ENCODE measurements at places on chromosomes 6 and 20. TPM values are rescaled to one million over a fixed set of nuclear protein-coding genes. Genes with fewer than 3 reads are reported as not detected.

GJA10 gene
- polyA plus RNA-seq: not detected

CST4 gene
- not detected for polyA plus RNA-seq

DNA sequence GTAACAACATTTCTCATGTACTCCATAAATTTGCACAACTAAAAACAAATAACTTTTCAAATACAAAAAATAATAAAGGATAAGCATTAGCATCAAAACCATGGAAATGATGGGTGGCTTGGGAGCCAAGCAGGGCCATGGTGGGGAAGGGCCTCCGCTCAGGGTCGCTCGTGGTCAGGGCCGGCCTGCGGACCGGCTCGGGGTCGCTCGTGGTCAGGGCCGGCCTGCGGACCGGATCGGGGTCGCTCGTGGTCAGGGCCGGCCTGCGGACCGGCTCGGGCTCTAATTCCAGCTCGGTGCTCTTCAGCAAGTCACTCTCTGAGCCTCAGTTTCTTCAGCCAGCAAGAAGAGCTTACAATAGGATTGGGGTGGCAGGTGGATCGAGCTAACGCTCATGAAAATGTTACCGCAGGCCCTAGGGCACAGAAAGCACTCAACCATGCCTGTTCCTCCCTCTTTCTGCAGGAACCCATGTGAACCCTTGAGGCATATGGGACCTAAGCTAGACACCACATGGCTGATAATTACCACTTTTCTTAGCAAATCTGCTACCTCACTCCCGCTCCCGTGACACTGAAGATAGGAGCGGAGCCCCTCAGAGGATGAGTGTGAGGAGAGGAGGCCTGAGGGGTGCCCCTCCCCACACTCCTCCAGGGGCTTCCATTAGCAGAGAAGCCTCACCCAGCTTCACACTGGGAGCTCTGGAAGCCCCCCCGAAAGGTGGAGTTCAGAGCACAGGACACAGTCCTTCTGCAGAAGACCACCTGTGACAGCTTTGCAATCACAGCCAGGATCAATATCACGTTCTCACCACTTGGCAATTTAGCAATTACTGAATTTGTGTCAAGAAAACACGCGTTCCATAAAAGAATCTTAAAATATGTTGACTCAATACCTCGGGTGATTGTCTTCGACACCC lies 103.0 kb downstream of the PSMB1 start:
- no peak overlapping the region for H3K4me3 ChIP-seq
- DNase-seq: no peak
- H3K36me3 ChIP-seq: no peaks in the 10 kb centered on the region
- no peak overlapping the region for H3K27ac ChIP-seq
- H3K4me1 ChIP-seq: no peaks in the 10 kb centered on the region

- H3K4me1 ChIP-seq: peaks cover 20% of the 10 kb centered on the region
- no peak for DNase-seq
- H3K4me3 ChIP-seq: no peak overlapping the region
These were observed 44.9 kb upstream of the TLDC2 start for GRCh38 chr20:36830791-36831691.

DNA sequence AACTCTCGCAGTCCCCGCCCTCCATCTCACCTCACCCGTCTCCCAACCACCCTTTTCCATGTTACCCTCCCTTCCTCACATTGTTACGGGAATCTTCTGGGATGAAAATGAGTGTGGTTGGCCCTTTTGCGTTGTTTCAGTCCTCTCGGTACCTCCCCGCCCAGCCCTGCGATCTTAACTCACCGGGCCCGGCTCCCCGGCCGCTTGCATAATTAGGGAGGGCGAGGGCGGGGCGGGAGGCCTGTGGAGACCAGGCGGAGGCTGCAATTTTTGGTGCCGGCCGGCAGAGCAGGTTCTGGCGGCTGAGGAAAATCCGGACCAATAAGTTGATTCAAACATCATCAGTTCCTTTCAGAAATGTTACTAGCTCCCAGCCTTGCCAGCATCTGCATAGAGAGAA lies 25.2 kb downstream of the TFAP2B start:
- no peak for DNase-seq
- no peaks in the 10 kb centered on the region for H3K4me1 ChIP-seq
- no peak overlapping the region for H3K27ac ChIP-seq
- no peaks in the 10 kb centered on the region for H3K36me3 ChIP-seq
- H3K27me3 ChIP-seq: peaks cover 20% of the 10 kb centered on the region
- H3K4me3 ChIP-seq: no peak overlapping the region

FOXC1 gene
- not detected for polyA plus RNA-seq

- no peak overlapping the region for H3K27ac ChIP-seq
- no peaks in the 10 kb centered on the region for H3K4me1 ChIP-seq
- H3K27me3 ChIP-seq: no peaks in the 10 kb centered on the region
- H3K4me3 ChIP-seq: no peak overlapping the region
- no peak for DNase-seq
These were observed 106.3 kb downstream of the ADTRP start for GRCh38 chr6:11672256-11672655.

GRCh38 chr6:1170794-1171193 lies 141.1 kb upstream of the FOXQ1 start:
- no peaks in the 10 kb centered on the region for H3K27me3 ChIP-seq
- H3K27ac ChIP-seq: no peak overlapping the region
- H3K36me3 ChIP-seq: no peaks in the 10 kb centered on the region

CTSZ gene
- polyA plus RNA-seq: 8.0 TPM

- no peaks in the 10 kb centered on the region for H3K36me3 ChIP-seq
- no peak for DNase-seq
- no peak overlapping the region for H3K4me3 ChIP-seq
- no peak overlapping the region for H3K27ac ChIP-seq
- no peaks in the 10 kb centered on the region for H3K4me1 ChIP-seq
These were observed 55.2 kb downstream of the SEL1L2 start for GRCh38 chr20:13934992-13935894.

GRCh38 chr6:93825950-93826349 lies 406.6 kb upstream of the EPHA7 start:
- H3K36me3 ChIP-seq: no peaks in the 10 kb centered on the region
- no peaks in the 10 kb centered on the region for H3K4me1 ChIP-seq
- no peak overlapping the region for H3K4me3 ChIP-seq

GRCh38 chr6:10838794-10839333 lies 525 bp upstream of the MAK start:
- H3K4me3 ChIP-seq: peak overlapping the region; percentile 60
- peaks cover 8% of the 10 kb centered on the region for H3K4me1 ChIP-seq
- DNase-seq: peak; percentile 85
- H3K27ac ChIP-seq: peak overlapping the region; percentile 66

DNA sequence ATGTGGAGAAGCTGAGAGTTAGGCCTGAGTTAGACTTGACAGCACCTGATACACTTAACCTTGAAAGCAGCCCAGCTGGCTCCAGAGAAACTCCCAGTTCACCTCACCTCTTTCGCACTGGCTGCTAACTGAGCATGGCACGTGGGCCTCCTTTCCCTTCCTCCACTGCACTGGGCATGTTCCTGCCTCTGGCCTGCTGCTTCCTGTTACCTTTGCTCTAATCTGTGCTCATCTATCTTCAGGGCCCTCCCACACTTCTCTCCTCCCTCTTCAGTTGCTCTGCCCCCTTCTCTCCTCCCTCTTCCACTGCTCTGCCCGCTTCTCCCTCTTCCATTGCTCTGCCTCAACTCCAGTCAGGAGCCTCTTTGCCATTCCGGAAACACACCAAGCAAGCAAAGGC lies 13.7 kb upstream of the UBE2V1 start:
- DNase-seq: no peak
- H3K27ac ChIP-seq: no peak overlapping the region
- H3K36me3 ChIP-seq: peaks cover 41% of the 10 kb centered on the region
- no peaks in the 10 kb centered on the region for H3K27me3 ChIP-seq

DNA sequence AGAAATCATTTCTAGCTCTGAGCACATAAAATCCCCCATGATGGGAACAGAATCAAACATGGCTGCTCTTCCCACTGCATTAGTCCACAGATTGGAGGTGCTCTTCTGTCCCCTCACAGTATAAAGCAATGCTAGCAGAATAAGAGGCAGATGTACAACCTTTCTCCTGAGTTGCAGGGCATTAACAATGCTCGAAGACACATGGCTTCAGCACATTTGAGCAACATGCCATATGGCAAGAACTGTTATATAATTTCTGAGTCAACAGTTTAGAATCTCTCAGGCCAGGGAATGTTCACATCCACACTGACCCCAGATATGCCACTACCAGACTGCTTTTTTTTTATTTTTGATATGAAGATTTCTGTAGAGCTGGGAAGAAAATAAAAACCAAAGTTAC lies 119.6 kb downstream of the KIF13A start:
- no peaks in the 10 kb centered on the region for H3K4me1 ChIP-seq
- H3K27me3 ChIP-seq: no peaks in the 10 kb centered on the region
- H3K4me3 ChIP-seq: no peak overlapping the region
- no peak overlapping the region for H3K27ac ChIP-seq
- H3K36me3 ChIP-seq: no peaks in the 10 kb centered on the region

- no peak for DNase-seq
- H3K4me1 ChIP-seq: no peaks in the 10 kb centered on the region
- H3K36me3 ChIP-seq: no peaks in the 10 kb centered on the region
- peaks cover 2% of the 10 kb centered on the region for H3K27me3 ChIP-seq
- H3K27ac ChIP-seq: no peak overlapping the region
These were observed 21.0 kb downstream of the KIF13A start for GRCh38 chr6:17966451-17966850.

CDSN gene
- not detected for polyA plus RNA-seq

CRISP3 gene
- polyA plus RNA-seq: not detected

DNA sequence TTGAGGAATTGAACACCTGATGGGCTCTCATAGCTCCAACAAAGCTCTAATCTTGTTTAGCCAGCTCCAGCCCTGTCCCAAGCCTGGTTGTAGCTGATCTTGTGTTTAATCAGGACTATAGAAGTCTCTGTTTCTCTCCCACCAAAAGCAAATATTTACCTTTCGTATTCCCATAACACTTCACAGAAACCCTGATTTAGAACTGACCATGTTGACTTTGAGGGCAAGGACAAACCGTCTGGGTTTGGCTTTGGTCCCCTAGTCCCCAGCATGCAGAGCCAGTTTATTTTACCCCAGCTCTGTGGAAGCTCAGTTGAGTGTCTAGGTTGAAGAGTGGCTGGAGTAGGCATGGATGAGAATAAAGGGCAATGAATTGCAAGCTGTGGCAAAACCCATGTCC lies 18.0 kb upstream of the SIM1 start:
- H3K36me3 ChIP-seq: no peaks in the 10 kb centered on the region
- H3K4me3 ChIP-seq: no peak overlapping the region
- H3K27ac ChIP-seq: no peak overlapping the region
- H3K27me3 ChIP-seq: no peaks in the 10 kb centered on the region

DNA sequence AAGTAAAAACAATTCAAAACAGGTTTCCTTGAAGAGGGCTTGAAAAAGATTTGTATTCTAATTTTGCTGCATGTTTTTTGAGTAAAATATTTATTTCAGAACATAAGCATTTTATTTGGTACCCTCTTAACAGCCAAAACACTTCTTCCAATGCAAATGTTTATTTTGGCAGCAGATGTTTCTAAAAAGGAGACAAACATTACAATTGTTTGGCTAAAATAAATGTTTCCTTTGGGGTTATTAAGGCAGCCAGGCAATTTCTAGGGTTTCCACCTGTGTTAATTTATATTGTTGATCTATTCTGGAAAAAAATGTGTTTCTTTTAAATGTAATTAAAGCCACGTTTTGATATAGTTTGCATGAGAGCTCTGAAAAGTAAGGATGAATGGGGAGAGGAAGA lies 56.6 kb downstream of the ARID1B start:
- no peak overlapping the region for H3K27ac ChIP-seq
- peaks cover 26% of the 10 kb centered on the region for H3K36me3 ChIP-seq
- no peak for DNase-seq
- no peaks in the 10 kb centered on the region for H3K27me3 ChIP-seq
- no peaks in the 10 kb centered on the region for H3K4me1 ChIP-seq
- no peak overlapping the region for H3K4me3 ChIP-seq

DNA sequence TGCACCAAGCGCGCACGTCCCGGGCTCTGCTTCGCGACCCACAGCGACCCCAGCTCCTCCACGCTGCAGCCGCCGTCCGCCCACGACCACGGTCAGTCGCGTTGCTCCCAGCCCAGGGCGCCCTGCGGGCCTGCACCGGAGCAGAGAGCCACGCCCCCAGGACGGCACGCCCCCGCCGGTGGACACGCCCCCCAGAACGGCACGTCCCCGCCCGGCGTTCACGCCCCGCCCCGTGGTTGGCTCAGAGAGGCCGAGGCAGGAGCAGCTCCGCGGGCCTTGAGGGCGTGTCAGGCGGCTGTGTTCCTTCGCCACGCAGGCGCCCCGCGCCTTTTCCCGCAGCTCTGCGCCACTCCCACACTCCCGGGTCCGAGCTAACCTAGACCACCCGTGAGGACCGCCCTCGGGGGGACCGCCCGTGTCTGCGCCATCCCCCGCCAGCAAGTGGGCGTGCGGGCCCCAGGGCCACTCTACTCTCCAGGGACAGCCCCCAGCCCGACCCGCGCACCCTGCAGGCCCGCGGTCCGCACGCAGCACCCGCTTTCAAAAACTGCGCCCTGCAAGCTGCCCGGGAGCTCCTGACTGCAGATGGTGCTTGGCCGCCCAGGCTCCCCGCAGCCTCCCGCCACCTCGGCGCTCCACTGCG lies at the start of gene RNASET2:
TSS of gene RNASET2 (minus strand) at position 107 of the 643 bp plus-strand sequence. CDS start 368 bp downstream, outside the sequence.
- peaks cover 3% of the 10 kb centered on the region for H3K36me3 ChIP-seq
- peak within 1 kb of the TSS; percentile 94 for H3K4me3 ChIP-seq
- H3K27ac ChIP-seq: peak within 1 kb of the TSS; percentile 94
- H3K27me3 ChIP-seq: no peaks in the 10 kb centered on the region

DNA sequence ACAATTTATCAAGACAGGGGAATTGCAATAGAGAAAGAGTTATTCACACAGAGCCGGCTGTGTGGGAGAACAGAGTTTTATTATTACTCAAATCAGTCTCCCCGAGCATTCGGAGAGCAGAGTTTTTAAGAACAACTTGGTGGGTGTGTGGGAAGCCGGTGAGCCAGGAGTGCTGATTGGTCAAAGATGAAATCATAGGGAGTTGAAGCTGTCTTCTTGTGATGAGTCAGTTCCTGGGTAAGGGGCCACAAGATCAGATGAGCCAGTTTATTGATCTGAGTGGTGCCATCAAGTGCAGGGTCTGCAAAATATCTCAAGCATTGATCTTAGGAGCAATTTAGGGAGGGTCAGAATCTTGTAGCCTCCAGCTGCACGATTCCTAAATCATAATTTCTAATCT lies 50.0 kb upstream of the ECI2 start:
- H3K4me3 ChIP-seq: no peak overlapping the region
- H3K4me1 ChIP-seq: no peaks in the 10 kb centered on the region
- no peak overlapping the region for H3K27ac ChIP-seq
- DNase-seq: no peak
- no peaks in the 10 kb centered on the region for H3K36me3 ChIP-seq

DNA sequence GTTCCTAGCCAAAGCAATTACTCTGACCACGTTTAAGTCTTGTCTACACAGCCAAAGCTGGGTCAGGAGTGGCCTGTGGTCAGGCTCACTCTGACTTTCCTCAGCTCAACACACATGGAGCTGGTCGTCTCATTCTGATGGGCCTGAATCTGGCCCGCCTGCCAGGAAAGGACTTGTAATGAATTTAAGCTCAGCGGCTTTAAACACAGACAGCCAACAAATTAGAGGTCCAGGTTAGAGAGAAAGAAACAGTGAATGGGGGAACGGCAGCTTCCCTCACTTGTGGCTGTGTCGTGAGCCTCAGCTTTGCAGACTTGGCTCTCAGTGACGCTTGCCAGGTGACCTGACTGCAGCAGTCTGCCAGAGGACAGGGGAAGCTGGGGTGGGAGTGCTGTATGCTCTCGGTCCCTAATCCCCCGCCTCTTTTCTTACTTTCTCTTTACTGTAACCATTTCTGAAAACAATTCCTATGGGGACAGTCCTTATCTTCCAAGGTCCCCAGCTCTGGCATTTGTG lies 121.9 kb upstream of the AGPAT4 start:
- H3K27me3 ChIP-seq: no peaks in the 10 kb centered on the region
- H3K27ac ChIP-seq: no peak overlapping the region
- DNase-seq: no peak
- no peaks in the 10 kb centered on the region for H3K4me1 ChIP-seq
- H3K36me3 ChIP-seq: no peaks in the 10 kb centered on the region

TSHZ2 gene
- polyA plus RNA-seq: 0.05 TPM

DOK5 gene
- 0.15 TPM for polyA plus RNA-seq

- H3K27ac ChIP-seq: peak overlapping the region; percentile 91
- no peaks in the 10 kb centered on the region for H3K27me3 ChIP-seq
These were observed 641 bp downstream of the ARFGEF2 start for GRCh38 chr20:48921883-48922820.
